ENCODE measurements at places on chromosomes 1 and 21. TPM values are rescaled to one million over a fixed set of nuclear protein-coding genes. Genes with fewer than 3 reads are reported as not detected.

The RGS21 gene
- not detected for polyA plus RNA-seq

The CDK18 gene
- 0.45 TPM for polyA plus RNA-seq

The PRAMEF9 gene
- not detected for polyA plus RNA-seq

The OMA1 gene
- polyA plus RNA-seq, result 8.4 TPM

The COL6A1 gene
- 672 TPM for polyA plus RNA-seq

The MCOLN2 gene
- 0.29 TPM for polyA plus RNA-seq

The STUM gene
- not detected for polyA plus RNA-seq

The CD84 gene
- not detected for polyA plus RNA-seq

The OLIG2 gene
- not detected for polyA plus RNA-seq

The CHODL gene
- not detected for polyA plus RNA-seq

The CYP4B1 gene
- polyA plus RNA-seq, result not detected

The TRIM17 gene
- polyA plus RNA-seq, result 0.33 TPM

The SLC16A4 gene
- 20.8 TPM for polyA plus RNA-seq

The STXBP3 gene
- 10.8 TPM for polyA plus RNA-seq

The FMOD gene
- polyA plus RNA-seq, result 14.0 TPM

The LAX1 gene
- 0.02 TPM for polyA plus RNA-seq

The NOTCH2 gene
- polyA plus RNA-seq, result 40.7 TPM

The OR2G6 gene
- not detected for polyA plus RNA-seq

The ZNF683 gene
- not detected for polyA plus RNA-seq

The OR2M2 gene
- polyA plus RNA-seq, result not detected
